ENCODE measurements at places on chromosomes 11 and 22. TPM values are rescaled to one million over a fixed set of nuclear protein-coding genes. Genes with fewer than 3 reads are reported as not detected.

ANKK1 gene
- not detected for total RNA-seq

SLC22A12 gene
- not detected for total RNA-seq

MMP11 gene
- 10.9 TPM for total RNA-seq

GGTLC3 gene
- total RNA-seq, result not detected

TSSK2 gene
- not detected for total RNA-seq

GAL3ST1 gene
- not detected for total RNA-seq

CCDC34 gene
- total RNA-seq, result 6.3 TPM

DGCR8 gene
- total RNA-seq, result 12.8 TPM

SULT4A1 gene
- total RNA-seq, result not detected

Data from epithelial cell of alveolus of lung (primary cell).